ENCODE measurements at places on chromosomes 7 and 10. TPM values are rescaled to one million over a fixed set of nuclear protein-coding genes. Genes with fewer than 3 reads are reported as not detected.

COBL gene
- total RNA-seq = under 0.01 TPM

SH2B2 gene
- total RNA-seq = 2.9 TPM

LRRC4 gene
- 0.11 TPM for total RNA-seq

ZNF775 gene
- 4.4 TPM for total RNA-seq

TPK1 gene
- total RNA-seq = 2.7 TPM

VWDE gene
- not detected for total RNA-seq

IDI2 gene
- total RNA-seq = not detected

TMEM270 gene
- not detected for total RNA-seq

HABP2 gene
- not detected for total RNA-seq

TMEM130 gene
- not detected for total RNA-seq

SNX8 gene
- total RNA-seq = 14.9 TPM

TWIST1 gene
- 6.3 TPM for total RNA-seq

SFTPA2 gene
- not detected for total RNA-seq

NEUROD6 gene
- total RNA-seq = not detected
